D721Med (cell line): ENCODE measurements at places on chromosomes 5 and 9.

DNA sequence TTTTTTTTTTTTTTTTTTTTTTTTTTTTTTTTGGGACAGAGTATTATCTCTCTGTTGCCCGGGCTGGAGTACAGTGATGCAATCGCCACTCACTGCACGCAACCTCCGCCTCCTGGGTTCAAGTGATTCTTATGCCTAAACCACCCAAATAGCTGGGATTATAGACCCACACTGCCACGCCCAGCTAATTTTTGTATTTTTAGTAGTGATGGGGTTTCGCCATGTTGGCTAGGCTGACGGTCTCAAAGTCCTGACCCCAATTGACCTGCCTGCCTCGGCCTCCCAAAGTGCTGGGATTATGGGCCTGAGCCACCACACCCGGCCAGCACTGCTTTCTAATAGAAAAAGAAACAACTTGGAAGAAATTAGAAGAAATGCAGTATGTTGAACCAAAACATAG is 39.2 kb downstream of the TTC1 start:
- no peak for DNase-seq

- DNase-seq, result no peak
These were observed 154.2 kb upstream of the TNPO1 start for GRCh38 chr5:72662305-72662704.

DNA sequence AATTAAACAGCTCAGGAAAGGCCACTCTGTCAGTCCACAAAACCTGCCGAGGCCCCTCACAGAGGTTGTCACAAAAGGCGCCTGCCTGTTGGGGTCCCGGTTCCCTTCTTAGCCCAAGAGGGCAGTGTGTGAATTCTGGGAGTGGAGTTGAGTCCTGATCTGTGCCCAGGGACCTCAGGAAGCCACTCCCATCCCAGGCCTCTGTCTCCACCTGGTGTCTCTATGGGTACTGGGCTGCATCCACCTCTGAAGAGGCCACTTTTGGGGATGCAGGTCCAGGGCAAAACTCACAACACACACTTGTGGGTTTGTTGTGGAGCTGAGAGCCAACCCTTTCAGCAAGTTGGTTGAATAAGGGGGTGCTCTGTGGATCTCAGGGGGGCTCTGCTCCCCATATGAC is 74.3 kb upstream of the STXBP1 start:
- peak; percentile 59 for DNase-seq

DNA sequence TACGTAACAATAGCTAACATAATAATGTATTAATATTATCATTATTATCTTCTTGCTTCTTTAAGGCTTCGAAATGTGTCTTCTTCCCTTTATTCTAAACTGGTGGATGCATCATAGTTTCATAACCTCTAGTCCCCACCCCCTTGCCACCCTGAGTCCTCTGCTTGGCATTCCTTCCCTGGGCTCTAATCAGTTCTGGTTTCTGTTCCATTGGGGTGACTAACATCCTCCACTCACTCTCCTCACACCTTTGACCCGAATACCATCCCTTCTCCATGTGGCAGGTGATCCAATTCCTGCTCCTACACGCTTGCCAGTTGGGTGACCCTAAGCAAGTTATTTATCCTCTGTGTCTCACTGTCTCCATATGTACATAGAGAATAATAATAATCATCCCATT is 286.1 kb downstream of the TRPM3 start:
- DNase-seq, result no peak

GRCh38 chr5:124651663-124652513 is 94.6 kb downstream of the ZNF608 start:
- peak; percentile 54 for DNase-seq

DNA sequence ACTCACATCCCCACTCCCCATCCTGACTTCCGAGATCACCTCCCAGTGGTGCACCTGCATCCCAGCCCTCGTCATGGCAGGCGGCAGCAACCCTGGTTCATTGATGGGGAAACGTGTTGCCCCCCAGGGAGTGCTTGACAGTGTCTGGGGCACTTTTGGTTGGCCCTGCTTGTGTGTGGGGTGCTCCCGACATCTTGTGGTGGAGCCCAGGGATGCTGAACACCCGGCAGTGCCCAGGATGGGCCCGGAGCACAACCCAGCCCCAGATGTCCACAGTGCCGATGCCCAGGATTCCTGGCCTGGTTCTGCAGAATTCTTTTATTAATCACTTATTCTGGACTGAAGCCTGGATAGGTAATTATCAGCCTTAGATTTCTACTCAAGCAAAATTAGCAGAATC is 3.7 kb downstream of the MRPL36 start:
- no peak for DNase-seq

- no peak for DNase-seq
These were observed 40.0 kb downstream of the PIK3R1 start for GRCh38 chr5:68255305-68256120.

GRCh38 chr5:1207555-1207954 is 6.2 kb downstream of the SLC6A19 start:
- DNase-seq, result no peak

GRCh38 chr5:89560696-89561095 is 677.7 kb upstream of the MEF2C start:
- no peak for DNase-seq

DNA sequence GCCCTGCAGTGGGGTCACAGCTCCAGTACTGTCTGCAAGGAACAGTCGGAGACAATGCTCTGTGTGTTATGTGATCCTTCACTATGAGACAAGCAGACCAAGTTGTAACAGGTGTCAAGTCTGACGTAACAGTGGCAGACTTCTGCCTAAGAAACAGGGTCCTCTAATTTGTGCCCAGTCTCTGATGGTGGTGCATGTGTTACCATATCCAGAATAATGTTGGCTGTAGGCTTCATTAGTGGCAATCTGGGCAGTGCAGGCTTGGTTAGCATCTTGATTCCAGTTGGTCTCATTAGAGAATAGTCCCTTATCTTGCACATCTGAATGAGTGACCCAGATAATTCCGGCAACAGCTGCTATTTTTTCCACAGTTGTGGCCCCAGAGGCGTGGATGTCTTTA is 33.8 kb downstream of the ZNF131 start:
- DNase-seq, result no peak

GRCh38 chr5:142357469-142358090 is 32.8 kb upstream of the SPRY4 start:
- no peak for DNase-seq

GRCh38 chr5:158686214-158686613 is 413.5 kb downstream of the EBF1 start:
- DNase-seq, result no peak

DNA sequence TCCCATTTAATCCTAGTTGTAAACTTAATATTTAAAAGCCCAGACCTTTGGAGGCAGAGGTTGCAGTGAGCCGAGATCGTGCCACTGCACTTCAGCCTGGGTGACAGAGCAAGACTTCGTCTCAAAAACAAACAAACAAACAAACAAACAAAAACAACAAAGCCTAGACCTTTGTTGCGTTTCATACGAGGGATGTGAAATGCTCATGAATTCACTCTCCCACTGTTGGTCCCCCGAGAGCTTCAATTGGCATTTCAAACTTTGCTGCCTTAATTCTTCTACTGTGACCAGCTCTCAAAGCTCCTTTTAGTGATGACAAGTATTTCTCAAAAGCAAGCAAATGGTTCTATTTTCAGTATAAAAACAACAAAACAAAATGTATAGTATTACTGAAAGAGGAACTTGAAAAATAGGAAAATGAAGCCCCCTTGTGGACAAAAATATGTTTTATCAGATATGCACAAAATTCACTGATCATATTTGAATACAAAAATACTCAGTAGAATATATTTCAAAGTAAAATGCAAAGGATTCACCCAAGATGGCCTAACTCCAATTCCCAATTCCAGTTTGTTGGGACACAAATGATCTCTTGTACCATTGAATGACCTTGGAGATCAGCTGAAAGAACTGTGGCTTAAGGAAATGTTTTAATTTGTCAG is 140.4 kb downstream of the ESM1 start:
- DNase-seq, result no peak

DNA sequence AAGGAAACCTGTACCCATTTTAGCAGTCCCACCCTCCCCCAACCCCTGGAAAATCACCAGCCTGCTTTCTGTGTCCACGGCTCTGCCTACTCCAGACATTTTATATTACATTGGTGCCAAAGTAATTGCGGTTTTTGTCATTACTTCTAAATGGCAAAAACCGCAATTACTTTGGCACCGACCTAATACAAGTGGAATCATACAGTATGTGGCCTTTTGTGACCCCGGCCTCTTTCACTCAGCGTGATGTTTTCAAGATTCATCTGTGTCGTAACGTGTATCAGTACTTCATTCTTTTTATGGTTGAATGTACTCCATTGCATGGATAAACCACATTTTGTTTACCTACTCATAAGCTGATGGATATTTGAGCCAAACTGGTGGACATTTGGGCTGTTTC is 9.7 kb upstream of the ORM1 start:
- DNase-seq, result no peak

- DNase-seq, result no peak
These were observed 24.2 kb downstream of the TCF7 start for GRCh38 chr5:134138416-134139376.

GRCh38 chr5:124663101-124663506 is 83.3 kb downstream of the ZNF608 start:
- no peak for DNase-seq

DNA sequence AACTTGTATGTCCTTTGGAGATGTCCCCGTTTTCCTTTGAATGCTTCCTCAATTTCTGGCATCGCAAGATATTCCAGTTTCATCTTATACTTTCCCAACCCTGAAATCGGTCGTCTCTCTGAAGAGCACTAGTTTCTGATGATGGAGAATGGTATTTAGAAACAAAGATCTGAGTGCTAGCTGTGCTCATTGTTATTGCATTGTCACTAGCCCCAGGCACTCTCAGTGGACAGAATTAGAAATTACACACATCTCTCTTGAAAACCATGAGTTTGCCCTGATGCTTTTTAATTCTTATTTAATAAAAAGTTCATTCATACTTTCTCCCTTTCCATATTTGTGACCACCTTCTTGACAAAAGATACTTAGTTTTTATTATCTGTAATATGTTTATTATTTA is 67.7 kb downstream of the C9orf152 start:
- DNase-seq, result no peak

- DNase-seq, result no peak
These were observed 14.9 kb downstream of the RASGRF2 start for GRCh38 chr5:80975065-80975464.

DNA sequence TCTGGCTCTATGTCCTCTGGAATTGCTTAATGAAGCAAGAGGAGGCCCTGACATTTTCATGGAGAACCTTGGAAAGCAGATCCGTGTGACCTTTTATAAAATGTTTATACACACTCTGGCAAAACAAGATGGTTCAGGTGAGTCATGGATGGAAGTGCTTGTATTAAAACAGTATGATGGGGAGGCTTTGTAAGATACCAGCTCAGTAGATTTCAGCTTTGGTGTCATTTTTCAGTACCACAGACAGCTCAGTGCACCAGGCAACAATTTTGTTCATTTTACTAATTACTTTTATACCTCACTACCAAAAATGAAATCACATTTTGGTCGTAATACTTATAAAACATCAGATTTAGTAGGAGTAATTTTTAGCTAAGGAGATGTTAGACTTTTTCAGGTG is 5.2 kb downstream of the KCNN2 start:
- no peak for DNase-seq

DNA sequence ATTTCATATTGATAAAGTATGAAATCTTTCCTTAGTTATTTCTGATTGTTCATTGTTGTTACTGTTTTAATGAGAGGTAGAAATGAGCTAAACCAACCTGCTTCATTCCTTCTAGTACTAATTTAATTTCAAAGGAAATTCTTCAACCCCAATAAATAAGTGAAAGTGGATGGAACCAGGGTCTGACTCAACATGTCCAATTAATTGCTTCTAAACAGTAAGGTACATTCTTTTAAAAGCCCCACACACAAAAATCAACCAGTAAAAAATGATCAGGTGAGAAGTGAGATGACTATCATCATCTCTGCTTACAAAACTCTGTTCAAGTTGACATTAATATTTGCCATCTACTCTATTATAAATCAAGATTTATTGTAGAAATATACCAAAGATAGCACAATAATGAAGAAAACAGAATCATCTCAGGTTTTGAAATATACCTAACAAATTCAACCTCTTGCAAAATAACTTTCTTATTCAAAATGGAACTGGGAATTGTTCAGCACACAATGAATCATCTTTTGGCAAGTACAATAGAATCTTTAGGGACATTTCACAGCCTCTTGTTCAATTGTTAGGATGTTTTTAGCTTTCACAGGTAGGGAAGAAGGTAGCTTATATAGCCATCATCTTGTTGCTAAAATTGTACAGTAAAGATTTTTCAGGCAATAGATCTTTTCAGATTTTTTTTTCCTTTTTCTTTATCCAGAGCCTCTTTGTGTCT is 114.5 kb downstream of the RPS23 start:
- no peak for DNase-seq

DNA sequence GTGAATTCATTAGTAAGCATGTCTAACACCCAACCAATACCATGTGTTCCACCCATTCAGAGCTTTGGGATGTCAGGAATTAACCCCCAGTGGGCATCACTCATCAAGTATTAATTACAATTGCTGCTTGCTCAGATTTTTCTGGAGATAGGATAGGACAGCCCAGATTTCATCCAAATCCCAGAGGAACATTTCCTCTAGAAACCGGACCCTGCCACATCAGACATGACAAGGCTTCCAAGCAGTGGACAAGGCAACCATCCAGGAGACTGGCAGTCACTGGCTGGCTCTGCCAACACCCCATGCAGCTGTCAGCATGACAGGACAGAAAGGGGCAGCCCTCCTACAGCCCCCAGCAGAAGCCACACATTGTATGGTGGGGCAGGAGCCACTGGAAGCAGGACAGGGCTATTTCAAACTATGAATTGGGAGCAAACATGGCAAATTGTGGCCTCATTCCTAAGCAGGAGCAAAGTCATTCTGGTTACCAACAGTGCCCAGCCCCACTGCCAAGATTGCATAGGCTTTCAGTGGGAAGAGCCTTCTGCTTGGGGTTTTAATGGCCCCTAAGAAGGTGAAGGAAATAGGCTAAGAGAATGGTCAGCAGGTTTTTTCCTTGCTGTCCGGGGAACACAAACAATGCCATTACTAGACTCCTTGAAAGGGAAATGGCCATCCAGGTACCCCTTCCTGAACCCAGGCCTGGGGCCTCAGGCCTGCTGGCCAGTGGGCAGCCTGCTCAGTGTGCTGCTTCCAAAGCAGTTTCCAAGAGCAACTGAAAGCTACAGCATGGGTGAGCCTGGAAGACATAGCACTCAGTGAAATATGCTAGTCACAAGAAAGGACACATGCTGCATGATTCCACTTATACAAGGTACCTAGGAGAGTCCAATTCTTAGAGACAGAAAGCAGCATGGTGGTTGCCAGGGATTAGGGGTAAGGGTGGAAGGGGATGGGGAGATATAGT is 294.7 kb upstream of the SLC30A5 start:
- no peak for DNase-seq
